ENCODE measurements at places on chromosomes 13 and 19. TPM values are rescaled to one million over a fixed set of nuclear protein-coding genes. Genes with fewer than 3 reads are reported as not detected.

PCID2 gene
- 99.5 TPM for total RNA-seq

- no peak for DNase-seq
Observed at GRCh38 chr13:101433895-101434294, 17.6 kb upstream of the NALCN start.

RFPL4A gene
- not detected for total RNA-seq

CEACAM18 gene
- not detected for total RNA-seq

PLIN5 gene
- 7.1 TPM for total RNA-seq

DNA sequence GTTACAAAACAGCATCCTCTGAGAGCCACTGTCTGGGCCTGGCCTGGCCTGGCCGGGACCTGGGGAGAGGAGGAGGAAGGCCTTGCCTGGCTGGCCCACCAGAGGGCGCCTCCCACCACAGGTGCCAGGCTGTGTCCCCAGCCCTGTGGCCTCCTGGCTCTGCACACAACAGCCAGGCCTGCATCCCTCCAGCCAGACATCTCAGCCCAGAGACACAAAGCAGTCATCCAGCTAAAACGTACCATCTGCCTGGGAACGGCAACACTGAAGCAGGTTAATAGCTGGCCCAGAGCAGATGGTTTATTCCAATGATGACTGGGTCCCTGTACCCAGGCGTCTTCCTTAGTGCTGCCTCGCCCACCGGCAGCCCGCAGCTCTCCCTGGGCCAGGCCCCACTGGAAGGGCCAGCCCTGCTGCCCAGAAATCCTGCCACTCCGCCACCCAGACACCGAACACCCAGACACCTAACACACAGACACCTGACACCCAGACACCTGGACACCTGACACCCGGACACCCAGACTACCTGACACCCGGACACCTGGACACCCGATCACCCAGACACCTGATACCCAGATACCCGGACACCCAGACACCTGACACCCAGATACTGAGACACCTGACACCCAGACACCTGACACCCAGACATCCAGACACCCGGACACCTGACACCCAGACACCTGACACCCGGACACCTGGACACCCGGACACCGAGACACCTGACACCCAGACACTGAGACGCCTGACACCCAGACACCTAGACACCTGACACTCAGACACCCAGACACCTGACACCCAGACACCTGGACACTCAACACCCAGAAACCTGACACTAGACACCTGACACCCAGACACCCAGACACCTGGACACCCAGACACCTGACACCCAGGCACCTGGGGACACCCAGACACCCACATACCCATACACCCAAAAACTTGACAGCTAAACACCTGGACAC is 20.1 kb downstream of the C19orf12 start:
- peak; percentile 93 for DNase-seq

- DNase-seq: no peak
Observed at GRCh38 chr13:28620011-28620830, 38.7 kb upstream of the POMP start.

PPP5C gene
- total RNA-seq: 47.3 TPM

DNA sequence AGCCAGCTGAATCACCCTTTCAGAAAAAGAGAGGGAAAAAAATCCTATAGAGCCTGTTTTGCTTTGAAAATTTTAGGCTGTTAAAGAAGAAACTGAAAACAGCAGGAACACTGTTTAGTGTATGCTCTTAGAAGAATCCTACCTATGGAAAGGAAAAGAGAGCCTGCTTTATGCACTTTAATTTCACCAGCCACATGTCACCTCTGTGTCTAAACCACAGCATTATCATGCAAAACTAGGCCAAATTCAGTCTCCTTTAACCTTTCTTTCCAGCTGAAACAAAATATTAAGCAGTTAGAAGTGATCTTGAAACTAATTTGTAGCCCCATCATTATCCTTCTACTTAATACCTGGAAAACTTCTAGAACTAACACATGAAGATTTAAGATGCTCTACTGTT is 97.2 kb upstream of the MAB21L1 start:
- no peak for DNase-seq
